ENCODE measurements at places on chromosomes 4 and X.

DNA sequence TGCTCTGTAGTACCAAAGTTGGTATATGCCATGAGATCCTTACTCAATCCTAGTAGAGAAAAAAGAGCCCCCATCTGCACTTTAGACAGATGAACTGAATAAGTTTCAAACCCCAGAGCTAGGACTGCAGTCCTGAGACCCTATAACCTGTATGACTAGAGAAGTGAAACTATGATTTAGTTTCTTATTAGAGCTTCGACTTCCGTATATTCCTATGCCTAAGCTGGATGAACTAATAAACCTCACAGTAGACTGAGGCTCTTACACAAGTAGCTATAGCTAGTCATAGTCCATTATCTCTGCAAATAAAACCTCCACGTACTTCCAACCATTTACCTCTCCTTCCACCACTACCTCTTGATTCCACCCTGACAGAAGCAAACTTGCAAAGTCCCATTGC is 6.3 kb upstream of the OTUD4 start:
- DNase-seq: peak; percentile 35

DNA sequence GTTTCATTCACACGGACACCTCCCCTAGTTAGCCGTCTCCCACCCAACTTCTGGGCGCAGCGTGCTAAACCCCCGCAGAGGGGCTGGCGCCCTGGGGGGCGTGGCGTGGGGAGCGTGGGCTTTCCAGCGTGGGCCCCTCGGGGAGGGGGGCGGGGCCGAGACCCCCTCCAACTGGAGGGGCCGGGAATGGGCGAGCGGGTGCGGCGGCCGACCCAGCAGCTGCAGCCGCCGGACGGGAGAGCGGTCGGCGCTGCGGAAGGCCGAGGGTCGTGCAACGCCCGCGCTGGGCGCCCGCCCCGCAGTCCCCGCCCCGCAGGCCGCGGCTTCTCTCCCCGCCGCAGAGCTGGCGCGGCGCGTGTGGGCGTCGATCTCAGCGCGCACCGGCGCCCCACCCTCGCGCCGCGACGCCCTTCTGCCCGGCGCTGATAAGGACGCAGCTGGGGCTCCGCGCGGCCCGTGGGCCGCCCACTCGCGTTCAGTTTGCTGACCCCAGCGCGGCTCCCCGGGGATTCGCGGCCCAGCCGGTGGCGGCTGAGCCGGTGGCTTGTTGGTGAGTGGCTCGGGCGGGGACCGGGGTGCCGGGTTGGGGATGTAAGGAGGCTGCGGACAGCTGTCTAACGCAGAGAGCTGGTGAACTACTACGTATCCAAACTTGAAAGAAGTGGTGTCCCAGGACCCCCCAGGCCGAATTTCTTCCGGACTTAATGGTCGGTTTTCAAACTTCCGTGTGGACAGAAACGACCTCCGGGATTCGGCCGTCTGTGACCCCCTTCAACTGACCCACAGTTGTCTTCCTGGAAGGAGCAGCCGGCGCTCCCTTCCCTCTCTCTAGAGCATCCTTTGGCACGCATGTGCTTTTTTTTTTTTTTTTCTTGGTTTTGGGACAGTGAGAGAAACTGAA is 1.5 kb downstream of the FHDC1 start:
- peak; percentile 47 for DNase-seq

- DNase-seq: no peak
Observed at GRCh38 chrX:132373610-132374009, 115.2 kb downstream of the MBNL3 start.

DNA sequence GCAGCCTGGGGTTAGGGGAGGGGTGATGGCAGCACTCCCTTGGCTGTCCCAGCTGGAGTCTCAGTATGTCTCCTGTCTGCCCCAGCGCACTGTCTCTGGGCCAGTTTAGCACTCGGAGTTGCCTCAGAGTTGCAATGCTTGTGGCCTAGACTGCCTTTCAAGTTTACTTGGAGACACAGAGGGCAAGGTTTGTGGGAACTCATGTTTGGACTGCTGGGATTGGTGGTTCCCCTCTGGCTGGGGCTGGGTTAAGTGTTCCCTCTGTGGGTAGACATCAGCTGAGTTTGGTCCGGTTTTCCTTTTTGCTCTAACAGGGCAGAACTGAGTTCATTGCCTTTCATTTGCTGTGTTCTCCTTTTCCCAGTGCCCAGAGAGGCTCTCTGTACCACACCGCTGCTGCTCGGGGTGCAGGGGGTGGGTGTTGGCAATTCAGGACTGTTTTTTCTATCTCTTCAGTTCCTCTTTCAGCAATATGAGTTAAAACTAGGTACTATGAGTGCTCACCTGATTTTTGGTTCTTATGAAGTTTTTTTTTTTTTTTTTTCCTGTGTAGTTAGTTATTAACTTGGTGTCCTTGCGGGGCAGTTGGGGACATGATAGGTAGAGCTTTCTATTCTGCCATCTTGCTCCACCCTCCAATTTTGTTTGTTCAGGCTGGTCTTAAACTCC is 17.2 kb downstream of the RAB33B start:
- DNase-seq: no peak

DNA sequence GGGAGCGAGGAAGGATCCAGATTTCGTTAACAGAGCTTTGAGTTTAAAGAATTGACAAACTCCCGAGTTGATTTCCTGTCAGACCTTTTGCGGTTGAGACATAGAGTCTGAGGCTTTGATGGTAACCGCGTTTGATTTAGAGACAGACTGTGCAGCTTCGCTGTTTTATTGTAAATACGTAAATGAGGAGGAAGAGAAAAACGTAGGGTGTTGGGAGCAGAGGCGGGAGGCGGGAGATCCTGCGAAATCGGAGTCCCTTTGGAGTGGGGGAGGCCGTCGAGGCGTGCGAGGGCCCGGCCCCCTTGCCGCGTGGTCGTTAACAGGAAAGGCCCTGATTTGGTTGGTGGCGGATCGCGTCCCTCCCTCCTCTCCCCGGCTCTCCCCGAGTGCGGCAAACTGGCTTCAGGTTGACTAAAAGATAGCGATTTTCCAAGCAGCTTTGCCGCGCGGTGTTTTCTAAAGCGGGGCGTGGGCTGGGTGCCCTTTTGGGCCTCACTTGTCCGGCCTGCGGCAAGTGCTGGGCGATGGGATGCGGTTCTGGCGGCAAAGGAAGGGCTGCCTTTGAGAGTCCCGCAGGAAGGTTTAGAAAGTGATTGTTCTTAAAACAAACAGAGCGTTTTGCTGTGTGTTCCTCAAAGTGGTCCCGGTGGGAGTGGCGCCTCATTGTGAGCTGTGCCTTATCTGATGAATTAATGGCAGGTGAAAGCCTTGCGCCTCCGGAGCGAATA is 857 bp downstream of the SCML1 start:
- no peak for DNase-seq

DNA sequence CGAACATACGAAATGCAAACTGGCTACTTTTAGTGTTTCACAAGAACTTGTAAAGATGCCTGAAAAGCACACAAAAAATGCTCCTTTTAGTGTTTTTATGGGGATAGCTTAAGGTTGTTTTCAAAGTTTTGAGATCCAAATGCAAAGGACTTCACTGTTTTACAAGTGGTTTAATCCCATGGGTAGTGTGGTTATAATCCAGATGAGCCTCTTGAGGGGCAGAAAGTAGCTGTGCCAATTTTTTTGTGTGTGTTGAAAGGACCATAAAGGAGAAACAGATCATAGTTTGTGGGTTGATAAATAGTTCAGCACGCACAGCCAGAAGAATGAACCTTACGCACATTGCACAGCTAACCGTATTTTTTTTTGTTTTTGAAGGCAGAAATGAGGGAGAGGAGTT is 126.9 kb upstream of the GIMD1 start:
- no peak for DNase-seq

DNA sequence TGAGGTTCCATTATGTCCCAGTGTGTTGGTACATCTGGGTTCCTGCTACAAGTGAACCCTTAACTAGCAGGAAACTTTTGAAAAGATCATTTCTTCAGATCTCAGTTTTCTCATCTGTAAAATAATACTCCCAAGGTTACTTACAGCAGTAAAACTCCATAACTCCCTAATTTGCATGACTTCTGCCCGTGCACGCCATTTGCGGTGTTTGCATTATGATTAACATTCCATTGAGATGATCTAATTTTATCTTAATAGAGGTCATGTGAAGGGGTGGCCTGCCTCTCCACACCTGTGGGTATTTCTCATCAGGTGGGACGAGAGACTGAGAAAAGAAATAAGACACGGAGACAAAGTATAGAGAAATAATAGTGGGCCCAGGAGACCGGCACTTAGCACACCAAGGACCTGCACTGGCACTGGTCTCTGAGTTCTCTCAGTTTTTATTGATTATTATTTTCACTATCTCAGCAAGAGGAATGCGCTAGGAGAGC is 219.8 kb downstream of the TLL1 start:
- DNase-seq: no peak

DNA sequence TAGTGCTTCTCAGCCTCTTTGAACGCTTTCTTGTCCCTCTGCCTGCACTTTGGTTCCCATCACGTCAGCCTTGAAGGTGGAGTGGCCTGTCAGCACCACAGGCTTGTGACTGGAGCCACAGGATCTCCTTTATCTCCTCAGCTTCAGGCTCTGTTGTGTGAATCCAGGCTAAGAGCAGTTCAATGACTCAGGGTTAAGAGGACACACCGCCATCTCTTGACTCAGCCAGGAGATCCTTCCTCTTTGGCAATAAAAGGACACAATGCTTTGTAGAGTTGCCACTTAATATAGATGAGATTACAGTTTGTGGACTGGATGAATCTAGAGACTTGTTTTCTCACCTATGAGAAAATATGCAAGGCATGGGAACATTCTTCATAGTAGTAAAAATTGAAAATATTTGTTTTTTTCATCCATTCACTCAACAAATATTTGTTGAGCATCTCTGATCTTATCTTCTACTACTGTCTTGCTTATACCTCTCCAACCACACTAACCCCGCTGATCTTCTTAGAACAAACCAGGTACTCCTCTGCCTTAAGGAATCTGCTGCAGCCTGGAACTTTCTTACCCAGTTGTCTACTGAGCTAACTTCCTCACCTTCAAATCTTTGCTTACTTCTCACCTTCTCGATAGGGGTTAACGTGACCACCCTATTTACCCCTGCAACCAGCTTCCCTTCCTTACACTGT is 62.3 kb downstream of the UCHL1 start:
- DNase-seq: no peak

GRCh38 chr4:37684154-37684553 is 2.0 kb downstream of the RELL1 start:
- DNase-seq: no peak

DNA sequence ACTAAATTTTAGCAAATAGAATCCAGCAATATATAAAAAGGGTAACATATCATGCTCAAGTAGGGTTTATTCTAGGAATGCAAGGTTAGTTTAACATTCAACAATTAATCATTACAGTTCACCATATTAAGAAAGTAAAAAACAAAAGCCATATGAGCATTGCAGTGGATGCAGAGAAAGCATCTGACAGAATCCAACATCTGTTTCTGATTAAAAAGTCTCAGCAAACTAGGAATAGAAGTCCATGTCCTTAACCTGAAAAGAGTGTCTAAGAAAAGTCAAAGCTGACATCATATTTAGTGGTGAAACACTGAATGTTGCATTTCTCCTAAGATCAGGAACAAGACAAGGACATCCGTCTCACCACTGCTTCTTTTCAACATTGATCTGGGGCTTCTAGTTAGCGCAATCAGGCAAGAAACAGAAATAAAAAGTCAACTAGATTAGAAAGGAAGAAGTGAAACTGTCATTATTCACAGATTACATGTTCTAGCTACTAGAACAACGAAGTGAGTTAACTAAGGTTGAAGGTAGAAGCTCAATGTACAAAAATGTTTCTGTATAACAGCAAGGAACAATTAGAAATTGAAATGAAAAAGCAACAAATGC is 49.3 kb downstream of the MRPL1 start:
- DNase-seq: peak; percentile 21

DNA sequence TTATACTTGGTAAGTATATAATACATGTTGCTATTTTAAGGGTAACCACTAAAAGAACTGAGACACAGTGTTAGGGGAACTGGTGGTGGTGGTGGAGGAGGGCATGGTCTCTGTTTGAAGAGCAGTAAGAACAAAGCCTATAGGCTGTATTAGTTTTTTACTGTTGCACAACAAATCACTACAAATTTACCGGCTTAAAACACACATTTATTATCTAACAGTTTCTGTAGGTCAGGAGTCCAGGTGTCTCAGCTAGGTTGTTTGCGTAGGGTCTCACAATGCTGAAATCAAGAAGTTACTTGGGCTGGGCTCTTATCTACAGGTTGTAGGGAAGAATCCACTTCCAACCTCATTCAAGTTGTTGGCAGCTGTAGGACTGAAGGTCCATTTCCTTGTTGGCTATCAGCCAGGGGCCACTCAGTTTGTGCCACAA is 52.6 kb downstream of the CASK start:
- DNase-seq: no peak

GRCh38 chrX:133988010-133988409 is 2.6 kb upstream of the GPC3 start:
- DNase-seq: no peak

DNA sequence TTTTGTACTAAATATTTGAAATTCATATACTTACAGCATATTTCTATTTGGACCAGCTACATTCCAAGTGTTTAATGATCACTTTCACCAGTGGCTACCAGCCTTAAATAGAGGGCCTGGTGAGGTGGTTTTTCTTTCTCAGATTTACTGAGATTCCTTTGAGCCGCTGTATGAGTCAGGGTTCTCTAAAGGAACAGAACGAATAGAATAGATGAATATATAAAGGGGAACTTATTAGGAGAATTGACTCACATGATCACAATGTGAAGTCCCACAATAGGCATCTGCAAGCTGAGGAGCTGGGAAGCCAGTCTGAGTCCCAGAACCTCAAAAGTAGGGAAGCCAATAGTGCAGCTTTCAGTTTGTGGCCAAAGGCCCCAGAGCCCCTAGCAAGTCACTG is 146.2 kb upstream of the TLL1 start:
- no peak for DNase-seq

GRCh38 chr4:29051381-29051965 is 1668.7 kb upstream of the PCDH7 start:
- DNase-seq: no peak

- no peak for DNase-seq
Observed at GRCh38 chr4:7159923-7160322, 32.4 kb upstream of the SORCS2 start.

GRCh38 chrX:12128017-12128416 is 10.3 kb upstream of the FRMPD4 start:
- no peak for DNase-seq

GRCh38 chr4:5165420-5166369 is 114.4 kb downstream of the STK32B start:
- DNase-seq: no peak

GRCh38 chrX:6708676-6709380 is 173.9 kb upstream of the VCX3A start:
- no peak for DNase-seq

DNA sequence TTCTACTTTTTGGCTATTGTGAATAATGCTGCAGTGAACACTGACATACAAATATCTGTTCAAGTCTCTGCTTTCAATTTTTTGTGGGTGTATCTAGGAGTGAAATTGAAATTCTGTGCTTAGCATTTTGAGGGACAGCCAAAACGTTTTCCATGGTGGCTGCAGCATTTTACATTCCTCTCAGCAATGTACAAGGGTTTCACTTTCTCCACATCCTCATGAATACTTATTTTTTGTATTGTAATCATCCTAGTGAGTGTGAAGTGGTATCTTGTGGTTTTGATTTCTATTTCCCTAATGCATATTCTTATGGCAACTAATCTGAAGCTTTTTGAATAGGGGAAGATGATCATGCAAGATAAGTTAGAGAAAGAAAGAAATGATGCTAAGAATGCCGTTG is 40.3 kb downstream of the HSPA4L start:
- DNase-seq: no peak
